ENCODE measurements at places on chromosomes 3 and 15. TPM values are rescaled to one million over a fixed set of nuclear protein-coding genes. Genes with fewer than 3 reads are reported as not detected.

- peak; percentile 66 for DNase-seq
- H3K27ac ChIP-seq, result peak overlapping the region; percentile 90
- H3K4me3 ChIP-seq, result peak overlapping the region; percentile 35
- no peaks in the 10 kb centered on the region for H3K27me3 ChIP-seq
- peaks cover 80% of the 10 kb centered on the region for H3K4me1 ChIP-seq
Measured at GRCh38 chr15:70741107-70741531, 22.2 kb downstream of the UACA start.

GRCh38 chr3:30730967-30731366 lies 124.6 kb downstream of the TGFBR2 start:
- H3K4me3 ChIP-seq, result no peak overlapping the region
- peaks cover 17% of the 10 kb centered on the region for H3K4me1 ChIP-seq
- no peak overlapping the region for H3K27ac ChIP-seq
- no peaks in the 10 kb centered on the region for H3K27me3 ChIP-seq

DNA sequence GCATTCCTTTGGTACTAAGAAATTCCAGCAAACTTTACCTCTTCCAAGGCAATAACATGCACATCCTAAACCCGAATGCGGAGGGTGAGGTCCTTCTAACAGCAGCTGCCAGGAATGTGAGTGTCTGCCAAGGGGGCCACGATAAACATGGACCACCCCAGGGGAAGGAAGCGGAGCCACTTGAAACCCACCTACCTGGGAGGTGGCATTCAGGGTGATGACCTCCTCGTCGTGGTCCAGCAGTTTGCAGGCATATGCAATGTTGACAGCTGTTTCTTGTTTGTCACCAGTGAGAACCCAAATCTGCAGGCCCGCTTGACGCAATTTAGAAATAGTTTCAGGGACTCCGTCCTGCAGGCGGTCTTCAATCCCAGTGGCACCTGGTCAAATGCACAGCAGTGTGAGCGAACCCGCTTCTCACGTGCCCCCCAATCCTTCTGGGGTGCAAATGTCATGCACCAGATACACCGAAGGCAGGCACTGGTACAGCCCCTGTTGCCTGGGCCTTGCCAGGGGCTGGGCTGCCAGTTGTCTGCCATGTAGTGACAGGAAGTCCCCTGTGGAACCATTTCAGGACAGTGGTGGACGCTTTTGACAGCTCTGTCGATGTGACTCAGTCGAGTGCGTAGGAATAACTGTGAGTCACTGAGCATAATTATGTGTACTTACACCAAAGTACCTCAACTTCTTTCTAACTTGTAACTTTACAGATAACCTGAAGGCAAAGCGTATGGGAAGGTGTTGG lies 161.2 kb downstream of the ATP10A start:
- DNase-seq, result no peak
- no peaks in the 10 kb centered on the region for H3K27me3 ChIP-seq
- H3K27ac ChIP-seq, result no peak overlapping the region
- no peak overlapping the region for H3K4me3 ChIP-seq
- no peaks in the 10 kb centered on the region for H3K36me3 ChIP-seq

DNA sequence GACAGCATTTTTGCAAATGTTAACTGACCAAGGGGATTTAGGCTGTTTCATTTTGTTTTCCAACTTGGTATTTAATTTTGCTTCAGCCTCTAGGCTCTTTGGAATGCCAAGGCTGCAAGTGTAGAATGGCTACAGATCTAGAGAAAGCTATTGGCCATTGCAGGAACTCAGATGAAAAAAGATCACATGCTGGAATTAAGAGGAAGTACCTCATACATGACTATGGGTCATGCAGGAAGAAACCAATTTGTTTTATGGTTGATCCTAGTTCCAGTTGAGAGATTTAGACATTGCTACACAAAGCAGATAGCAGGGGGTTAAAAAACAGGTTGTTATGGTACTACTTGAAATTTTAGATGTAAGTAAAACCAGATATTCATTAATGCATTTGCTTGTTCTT lies 12.7 kb upstream of the CLDN16 start:
- no peaks in the 10 kb centered on the region for H3K36me3 ChIP-seq
- H3K4me1 ChIP-seq, result peaks cover 4% of the 10 kb centered on the region
- H3K27ac ChIP-seq, result no peak overlapping the region
- no peak overlapping the region for H3K4me3 ChIP-seq

- no peak overlapping the region for H3K4me3 ChIP-seq
- H3K27me3 ChIP-seq, result no peaks in the 10 kb centered on the region
- H3K27ac ChIP-seq, result no peak overlapping the region
Measured at GRCh38 chr3:66836363-66837152, 161.5 kb upstream of the KBTBD8 start.

DNA sequence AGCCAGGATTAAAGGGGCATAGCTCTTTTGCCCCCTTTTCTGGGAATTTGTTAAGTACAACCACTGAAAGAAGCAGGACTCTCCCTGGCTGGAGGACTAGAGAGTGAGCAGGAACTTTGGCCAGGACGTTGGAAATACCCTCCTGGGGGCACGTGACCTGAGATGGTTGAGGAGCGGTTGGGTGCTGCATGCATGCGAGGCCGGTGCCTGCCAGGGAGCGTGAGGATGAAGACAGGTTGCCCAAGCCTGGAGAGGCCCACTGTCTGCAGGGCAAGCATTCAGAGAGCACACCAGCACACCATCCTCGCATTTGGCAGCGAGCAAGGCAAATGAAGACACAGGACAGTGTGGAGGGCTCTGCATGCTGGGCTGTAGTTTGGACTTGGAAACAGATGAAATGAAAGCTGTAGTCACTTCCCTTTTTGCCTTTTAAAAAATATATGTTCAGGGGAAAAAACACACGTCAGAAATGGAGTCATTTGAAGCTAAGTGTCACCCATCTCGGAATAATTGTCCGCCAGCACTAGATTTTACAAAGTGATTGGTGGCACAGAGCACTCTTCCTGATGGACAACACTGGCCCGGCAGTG lies 217.6 kb downstream of the SLCO3A1 start:
- H3K27me3 ChIP-seq, result no peaks in the 10 kb centered on the region
- H3K27ac ChIP-seq, result no peak overlapping the region

DNA sequence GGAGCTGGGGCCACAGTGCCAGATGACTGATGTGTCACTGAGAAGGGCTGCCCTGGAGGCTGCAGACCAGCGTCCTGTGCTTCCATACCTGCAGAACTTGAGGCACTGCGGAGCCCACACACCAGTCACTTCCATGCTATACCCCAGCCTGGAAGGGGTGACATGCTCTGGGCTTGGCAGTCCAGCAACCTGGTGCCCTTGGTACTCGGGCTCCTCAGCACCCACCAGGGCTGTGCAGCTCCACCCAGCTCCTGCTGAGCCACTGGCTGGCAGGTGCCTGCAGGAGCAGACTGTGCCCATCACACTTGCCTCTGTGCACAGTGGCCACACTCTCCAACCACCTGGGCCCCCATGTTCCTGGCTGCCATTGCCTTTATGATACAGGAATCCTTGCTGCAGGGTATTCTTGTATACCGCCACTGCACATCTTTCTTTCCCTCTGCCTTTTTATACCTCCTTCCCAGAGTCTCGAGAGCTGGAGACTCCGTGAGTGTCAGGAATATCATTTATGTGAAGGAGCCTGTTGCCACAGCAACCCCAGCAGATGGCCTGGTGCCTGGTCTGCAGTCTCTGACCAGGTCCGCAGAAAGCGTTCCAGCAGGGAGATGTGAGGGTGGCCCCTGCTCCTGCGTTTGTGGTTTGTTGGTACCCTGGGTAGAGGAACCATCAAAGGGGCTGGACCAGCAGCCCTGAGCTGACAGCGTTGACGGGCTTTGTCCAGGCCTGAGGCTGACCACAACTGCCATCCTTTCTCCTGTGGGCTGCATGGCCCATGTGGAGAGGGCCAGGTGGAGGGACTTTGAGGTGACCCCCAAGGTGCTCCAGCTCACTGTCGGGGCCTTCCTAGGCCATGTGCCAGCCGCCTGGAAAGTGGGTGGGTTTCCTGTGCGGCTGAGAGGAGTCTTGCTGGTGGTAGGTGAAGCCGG lies 93.4 kb upstream of the PLXNA1 start:
- no peaks in the 10 kb centered on the region for H3K36me3 ChIP-seq
- H3K4me3 ChIP-seq, result no peak overlapping the region
- H3K27ac ChIP-seq, result no peak overlapping the region
- no peaks in the 10 kb centered on the region for H3K27me3 ChIP-seq

- DNase-seq, result no peak
- no peaks in the 10 kb centered on the region for H3K27me3 ChIP-seq
- no peak overlapping the region for H3K4me3 ChIP-seq
- no peak overlapping the region for H3K27ac ChIP-seq
- no peaks in the 10 kb centered on the region for H3K36me3 ChIP-seq
Measured at GRCh38 chr15:77527164-77527778, 105.4 kb downstream of the LINGO1 start.

DNA sequence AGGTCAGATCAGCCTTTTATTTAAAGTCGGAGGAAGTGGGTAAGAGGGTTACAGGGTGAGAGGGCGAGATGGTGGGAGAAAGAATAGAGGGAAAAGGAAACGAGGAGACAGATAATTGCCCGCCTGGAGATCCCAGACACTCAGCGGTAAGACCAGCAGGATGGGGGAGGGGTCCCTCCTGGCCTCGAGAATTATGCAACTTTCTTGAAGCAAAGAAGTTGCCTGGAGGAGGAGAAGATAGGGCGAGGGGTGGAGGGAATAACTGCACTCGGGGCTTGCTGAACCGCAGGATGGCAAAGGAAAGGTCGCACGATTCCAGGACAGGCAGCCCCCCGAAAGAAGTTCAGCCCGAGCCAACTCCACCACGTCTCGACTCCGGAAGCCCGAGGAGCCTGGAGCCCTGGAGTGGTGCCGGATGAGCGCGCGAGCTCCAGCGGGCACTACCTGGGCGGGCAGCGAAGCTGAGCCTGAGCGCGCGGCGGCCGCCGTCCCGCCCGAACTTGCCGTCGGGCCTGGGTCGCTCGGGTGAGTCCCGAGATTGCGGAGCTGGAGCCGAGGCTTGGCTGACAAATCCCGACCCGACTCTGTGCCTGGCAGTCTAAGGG lies 402 bp downstream of the WWTR1 start:
- peaks cover 14% of the 10 kb centered on the region for H3K36me3 ChIP-seq
- peaks cover 23% of the 10 kb centered on the region for H3K4me1 ChIP-seq
- DNase-seq, result peak; percentile 78
- peak overlapping the region; percentile 86 for H3K4me3 ChIP-seq
- peak overlapping the region; percentile 90 for H3K27ac ChIP-seq

DNA sequence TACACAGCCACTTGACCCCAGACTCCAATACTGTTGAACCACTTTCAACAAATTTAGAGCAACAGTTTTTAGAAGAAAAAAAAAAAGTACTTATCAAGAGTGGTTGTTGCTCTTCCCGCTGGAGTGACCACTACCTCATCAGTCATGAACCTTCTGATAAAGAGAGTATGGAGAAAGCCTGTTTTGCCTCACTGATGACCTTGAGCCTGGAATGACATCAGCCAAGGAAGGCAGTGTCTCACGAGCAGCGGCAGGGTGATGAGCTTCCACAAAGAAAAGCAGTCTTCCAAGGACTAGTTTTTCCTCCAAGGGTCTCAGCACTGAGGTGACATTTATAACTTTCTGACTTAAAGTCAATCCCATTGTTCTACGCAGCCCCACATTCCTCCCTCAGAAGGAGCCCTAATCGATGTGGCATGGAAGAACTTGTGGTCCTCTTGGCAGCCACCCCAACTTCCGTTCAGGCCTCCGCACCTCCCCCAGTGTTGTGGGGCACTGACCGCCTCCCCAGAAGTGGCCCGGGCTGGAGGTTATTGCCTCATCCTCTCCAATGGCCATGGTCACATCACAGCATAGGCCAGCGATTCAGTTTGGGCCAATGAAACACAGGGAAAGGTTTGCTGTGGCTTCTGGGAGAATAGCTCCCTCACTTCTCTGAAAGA lies 1.8 kb upstream of the CYP11A1 start:
- H3K27me3 ChIP-seq, result peaks cover 20% of the 10 kb centered on the region
- no peaks in the 10 kb centered on the region for H3K36me3 ChIP-seq
- DNase-seq, result no peak
- H3K4me1 ChIP-seq, result no peaks in the 10 kb centered on the region
- H3K27ac ChIP-seq, result no peak overlapping the region

GRCh38 chr3:49649576-49649975 lies 24.6 kb upstream of the APEH start:
- H3K27ac ChIP-seq, result no peak overlapping the region
- H3K4me1 ChIP-seq, result peaks cover 31% of the 10 kb centered on the region
- no peak for DNase-seq
- H3K36me3 ChIP-seq, result no peaks in the 10 kb centered on the region
- no peak overlapping the region for H3K4me3 ChIP-seq

- H3K4me1 ChIP-seq, result peaks cover 16% of the 10 kb centered on the region
- DNase-seq, result no peak
- H3K27ac ChIP-seq, result no peak overlapping the region
- H3K36me3 ChIP-seq, result peaks cover 34% of the 10 kb centered on the region
- H3K27me3 ChIP-seq, result no peaks in the 10 kb centered on the region
- no peak overlapping the region for H3K4me3 ChIP-seq
Measured at GRCh38 chr3:185920184-185920583, 17.6 kb downstream of the TRA2B start.

GRCh38 chr3:110858549-110858948 lies 213.1 kb upstream of the NECTIN3 start:
- H3K4me1 ChIP-seq, result no peaks in the 10 kb centered on the region
- no peak overlapping the region for H3K27ac ChIP-seq
- H3K4me3 ChIP-seq, result no peak overlapping the region
- H3K36me3 ChIP-seq, result no peaks in the 10 kb centered on the region

DNA sequence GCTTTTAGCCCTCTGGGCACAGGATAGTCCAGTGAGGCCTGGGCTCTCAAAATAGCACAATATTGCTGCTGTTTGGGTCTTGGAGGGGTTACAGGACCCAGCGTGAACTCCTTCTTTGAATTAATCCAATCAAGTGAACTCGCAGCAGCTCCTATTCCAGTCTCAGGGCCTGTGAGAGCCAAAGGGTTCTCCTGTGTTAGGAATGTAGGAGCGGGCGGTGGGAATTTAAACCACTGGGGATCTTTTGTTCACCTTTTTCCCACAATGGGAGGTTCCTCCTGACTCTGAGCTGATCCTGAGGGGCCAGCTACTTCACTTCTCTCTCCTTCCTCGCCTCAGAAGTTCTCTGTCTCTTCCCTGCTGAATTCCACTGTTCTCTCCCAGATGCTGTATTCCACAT lies 504.0 kb downstream of the UNC13C start:
- H3K4me1 ChIP-seq, result no peaks in the 10 kb centered on the region
- no peak overlapping the region for H3K4me3 ChIP-seq
- H3K27me3 ChIP-seq, result no peaks in the 10 kb centered on the region
- DNase-seq, result no peak

Gene RETNLB
- not detected for total RNA-seq

Gene DOCK3
- total RNA-seq, result 0.46 TPM

Gene KCNH8
- total RNA-seq, result 0.24 TPM

Gene CYP8B1
- not detected for total RNA-seq

Measured in psoas muscle (tissue), 8 donors.